ENCODE measurements at places on chromosomes 16 and 17.
A peak's percentile ranks its signal among the peaks of the same experiment; 100 is the strongest.

DNA sequence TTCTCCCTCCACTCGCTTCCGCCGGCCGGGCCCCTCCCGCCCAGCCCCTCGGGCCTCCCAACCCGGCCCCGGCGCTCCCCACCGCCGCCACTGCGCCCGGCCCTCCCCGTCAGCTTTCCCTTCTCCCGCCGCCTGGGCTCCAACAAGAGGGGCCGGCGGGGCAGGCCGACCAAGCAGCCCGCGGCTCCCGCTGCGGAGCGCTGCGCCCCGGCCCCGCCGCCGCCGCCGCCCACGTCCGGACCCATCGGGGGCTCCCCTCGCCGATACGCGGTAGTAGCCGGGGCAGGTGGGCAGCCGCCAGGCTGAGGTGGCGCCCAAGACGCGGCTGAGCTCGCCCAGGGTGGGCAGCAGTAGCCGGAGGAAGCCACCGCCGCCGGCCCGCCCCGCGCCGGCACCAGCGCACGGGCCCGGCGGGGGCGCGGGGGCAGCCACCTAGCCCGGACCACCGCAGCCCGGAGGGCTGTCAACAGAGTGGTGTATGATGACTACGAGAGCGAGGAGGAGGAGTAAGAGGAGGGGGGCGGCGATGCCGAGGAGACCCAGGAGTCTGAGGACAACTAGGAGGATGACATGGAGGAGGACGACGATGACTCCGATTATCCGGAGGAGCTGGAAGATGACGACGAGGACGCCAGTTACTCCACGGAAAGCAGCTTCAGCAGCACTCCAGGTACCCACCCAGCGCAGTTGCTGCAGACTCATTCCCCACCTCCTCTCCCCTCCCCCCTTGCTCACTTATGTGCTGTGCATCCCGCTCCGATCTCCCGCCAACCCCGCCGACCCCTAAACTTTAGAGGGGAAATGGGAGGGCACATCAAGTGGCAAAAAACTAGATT, 498 bp downstream of the LRRC37B start:
- peak; percentile 20 for DNase-seq

GRCh38 chr16:31395647-31396046, 2.5 kb downstream of the ITGAD start:
- no peak for DNase-seq

- no peak for DNase-seq
These were observed 3.9 kb upstream of the WNT9B start for GRCh38 chr17:46847204-46848191.

GRCh38 chr16:27531186-27531585, 18.5 kb downstream of the GTF3C1 start:
- DNase-seq = no peak

DNA sequence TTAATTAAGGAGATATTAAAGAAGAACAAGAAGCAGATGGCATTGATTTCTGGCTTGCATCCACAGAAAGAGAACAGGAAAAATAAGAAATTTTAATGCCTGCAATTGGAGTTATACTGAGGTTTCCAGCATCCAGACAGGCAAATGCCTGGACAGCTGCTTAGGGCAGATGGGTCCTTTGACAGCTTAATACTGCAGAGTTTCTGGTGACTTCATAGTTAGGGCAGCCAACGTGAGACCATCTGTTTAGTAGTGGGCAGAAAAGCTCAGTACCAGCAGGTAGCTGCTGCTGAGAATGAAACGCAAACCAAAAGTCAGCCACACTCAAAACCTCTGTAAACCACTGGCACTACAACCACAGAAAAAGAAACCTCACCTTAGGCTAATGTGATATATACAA, 109.8 kb downstream of the CDK5R1 start:
- DNase-seq = no peak

DNA sequence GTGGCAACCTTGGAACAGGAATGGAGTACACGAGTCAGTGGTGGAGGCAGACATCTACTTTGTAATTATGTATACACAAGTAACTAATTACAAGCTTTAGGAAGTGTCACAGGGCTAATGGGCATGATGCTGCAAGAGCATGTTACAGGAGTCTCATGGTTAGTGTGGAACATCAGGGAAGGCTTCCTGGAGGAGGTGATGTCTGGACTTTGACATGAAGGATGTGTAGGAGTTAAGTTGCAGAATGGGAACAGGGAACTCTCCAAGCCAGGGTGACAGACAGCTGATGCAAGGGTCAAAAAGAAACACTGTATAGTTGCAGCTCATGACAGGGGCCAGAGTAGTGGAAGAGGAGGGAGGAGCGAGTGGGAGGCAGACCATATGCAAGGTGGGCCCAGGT, 483.8 kb upstream of the EEF2KMT start:
- no peak for DNase-seq

GRCh38 chr17:59856859-59857794, 35.6 kb downstream of the TUBD1 start:
- no peak for DNase-seq

- DNase-seq = no peak
These were observed 241.9 kb downstream of the SLC39A11 start for GRCh38 chr17:72850410-72851118.

- DNase-seq = no peak
These were observed 423.6 kb upstream of the CDH11 start for GRCh38 chr16:65545413-65545956.

- no peak for DNase-seq
These were observed 483.5 kb downstream of the CDH13 start for GRCh38 chr16:83110269-83110668.

DNA sequence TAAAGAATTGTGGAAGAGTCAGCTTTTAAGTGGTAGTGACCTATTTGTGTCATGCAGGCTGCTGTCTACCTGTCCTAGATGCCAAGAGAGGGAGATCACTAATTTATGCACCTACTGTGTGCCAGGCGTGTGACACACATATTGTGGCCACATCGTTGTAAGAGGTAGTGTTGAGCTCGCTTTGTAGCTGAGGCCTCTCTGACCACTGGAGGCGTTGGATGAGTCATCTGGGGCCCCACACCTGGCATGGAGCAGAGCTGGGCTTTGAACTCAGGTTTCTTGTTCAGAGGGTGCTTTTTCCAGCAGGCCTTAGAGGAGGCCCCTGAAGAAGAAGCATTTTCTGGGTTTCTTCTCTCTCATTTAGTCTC, 52.3 kb upstream of the LGALS9 start:
- no peak for DNase-seq

- no peak for DNase-seq
These were observed 6.2 kb upstream of the CBFA2T3 start for GRCh38 chr16:88983165-88983564.

DNA sequence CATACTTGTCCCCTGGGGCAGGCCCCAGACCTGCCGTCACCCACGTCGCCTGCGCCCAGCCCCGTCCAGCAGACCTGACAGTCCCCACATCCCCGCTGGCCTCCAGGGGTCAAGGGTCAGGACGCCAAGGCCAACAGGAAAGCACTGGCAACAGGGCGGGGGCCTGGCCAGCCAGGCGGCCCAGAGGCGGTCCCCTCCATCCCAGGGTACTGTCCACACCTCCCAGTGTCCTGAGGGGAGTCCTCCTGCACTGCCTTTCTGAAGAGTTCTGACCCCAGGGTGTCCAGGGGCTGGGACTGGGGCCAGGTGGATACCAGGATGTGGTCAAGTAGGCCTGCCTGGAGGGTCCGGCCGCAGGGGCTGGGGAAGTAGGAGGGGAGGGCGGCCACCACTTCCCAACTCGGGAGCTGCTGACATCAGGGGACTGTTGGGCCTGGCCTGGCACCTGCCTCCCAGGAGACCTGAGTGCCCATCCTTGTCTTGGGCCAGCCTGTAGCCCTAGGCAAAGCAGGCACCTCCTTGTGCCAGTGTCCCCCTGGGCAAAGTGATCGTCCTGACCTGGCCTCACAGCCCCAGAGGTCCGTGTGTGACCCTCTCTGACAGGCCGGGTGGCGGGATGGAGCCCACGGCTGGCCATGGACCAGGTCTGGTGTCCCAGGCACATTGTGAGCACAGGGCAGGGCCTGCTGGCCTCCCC, 6.7 kb upstream of the AXIN1 start:
- DNase-seq = no peak

DNA sequence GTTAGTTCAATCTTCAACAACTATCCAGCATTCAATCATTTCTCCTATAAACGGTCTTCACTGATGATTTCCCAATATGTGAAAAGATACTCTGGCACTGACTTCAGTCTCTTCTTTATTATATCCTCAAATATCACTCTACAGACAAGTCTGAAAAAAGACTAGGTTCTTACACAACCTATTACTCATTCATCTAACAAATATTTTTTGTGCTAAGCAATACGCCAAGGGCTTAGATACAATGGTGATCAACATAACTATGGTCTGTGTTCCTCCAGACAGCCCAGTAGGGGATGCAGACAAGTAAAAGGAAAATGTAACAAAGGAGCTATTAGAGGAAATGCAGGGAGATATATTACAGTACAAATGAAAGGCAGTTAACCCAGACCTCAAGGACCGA, 63.9 kb downstream of the MYO1D start:
- no peak for DNase-seq

- DNase-seq = peak; percentile 85
These were observed at the start of gene ARL4D for GRCh38 chr17:43398724-43399595. Gene ARL4D, plus strand, starts transcription at chr17:43398993. Its CDS starts 740 bp downstream, at chr17:43399733.

GRCh38 chr17:49677933-49678847, at the start of gene SPOP:
Gene SPOP, minus strand, starts transcription at chr17:49678097. Its CDS starts 55,287 bp downstream, at chr17:49622810.
- peak; percentile 97 for DNase-seq

DNA sequence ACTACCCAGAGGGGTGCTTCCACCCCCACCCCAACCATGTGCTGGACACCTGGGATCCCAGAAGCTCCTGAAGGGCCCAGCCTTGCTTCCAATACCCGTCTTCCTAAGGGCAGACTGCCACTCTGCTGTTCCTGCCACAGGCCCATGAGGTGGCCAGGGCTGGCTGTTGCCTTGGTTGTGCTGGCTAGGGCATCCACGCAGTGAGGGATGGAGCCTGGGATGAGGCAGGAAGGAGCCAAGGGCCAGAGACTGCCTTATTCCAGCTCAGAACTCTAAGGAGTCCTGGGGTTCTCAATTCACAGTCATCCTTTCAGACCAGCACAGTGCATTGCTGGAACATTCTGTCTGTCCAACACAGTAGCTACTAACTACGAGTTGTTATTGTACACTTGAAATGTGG, 37.8 kb downstream of the BCO1 start:
- DNase-seq = no peak

DNA sequence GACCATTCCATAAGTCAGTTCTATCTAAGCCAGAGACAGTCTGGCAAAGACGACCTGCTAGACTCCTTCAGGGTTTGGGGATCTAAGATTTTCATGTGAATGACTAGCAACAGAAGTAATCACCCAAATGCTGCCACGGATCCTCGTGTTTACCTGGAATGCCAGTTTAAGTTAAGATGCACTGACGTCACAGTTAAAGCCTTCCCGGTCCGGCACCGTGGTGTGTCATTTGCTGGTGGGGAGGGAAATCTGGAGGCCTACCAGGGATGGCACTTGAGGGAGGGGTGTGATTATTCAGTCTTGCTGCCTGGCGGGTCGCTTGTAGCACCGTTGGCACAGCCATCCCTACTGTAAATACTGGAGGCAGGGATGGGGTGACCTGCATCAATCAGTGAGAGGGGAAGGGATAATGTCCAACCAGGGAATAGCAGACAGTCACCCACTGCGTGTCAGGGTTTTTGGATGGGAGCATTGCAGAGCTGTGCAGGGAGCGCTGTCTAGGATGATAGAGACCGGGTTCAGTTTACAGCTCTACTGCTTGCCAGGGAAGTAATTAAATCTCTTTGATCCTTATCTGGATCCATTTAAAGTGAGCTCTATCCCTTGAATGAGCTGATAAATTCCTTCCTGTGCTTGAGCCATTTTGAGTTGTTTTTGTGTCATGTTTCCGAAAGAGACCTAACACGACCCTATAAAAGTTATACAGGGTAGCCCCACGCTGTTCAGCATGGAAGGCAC, 764.7 kb upstream of the EEF2KMT start:
- DNase-seq = no peak

DNA sequence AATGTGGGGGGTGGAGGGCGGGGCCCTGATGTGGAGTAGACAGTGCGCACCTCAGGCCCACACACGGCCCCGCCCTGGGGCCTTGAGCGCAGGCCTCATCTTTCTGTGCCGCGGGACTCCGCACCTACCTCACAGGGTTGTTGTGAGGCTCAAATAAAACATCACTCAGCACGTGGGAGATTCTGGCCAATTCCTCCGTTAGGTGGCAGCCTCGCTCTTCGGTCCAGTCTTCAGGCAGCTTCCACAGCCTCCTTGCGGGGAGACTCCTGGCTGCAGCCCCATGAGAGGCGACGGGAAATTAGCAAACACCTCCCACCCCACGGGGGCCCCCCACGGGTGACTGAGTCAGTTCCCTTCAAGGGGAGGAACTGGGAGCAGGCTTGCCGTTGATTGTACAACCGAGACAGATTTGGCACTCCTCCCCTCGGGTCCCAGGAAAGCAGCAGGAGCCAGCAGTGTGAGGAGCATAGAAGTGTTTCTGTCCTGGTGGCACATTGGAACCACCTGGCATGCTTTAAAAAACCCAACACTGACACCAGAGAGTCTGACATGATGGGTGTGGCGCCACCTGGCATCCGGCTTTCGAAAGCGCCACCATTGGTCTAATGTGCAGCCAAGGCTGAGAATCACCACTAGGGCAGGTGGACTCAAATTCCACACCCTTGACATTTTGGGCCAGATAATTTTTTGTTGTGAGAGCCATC, 7.6 kb downstream of the MRM1 start:
- no peak for DNase-seq

Data from effector CD4-positive, alpha-beta T cell (primary cell).